ENCODE measurements at places on chromosomes 7 and 10. TPM values are rescaled to one million over a fixed set of nuclear protein-coding genes. Genes with fewer than 3 reads are reported as not detected.
A peak's percentile ranks its signal among the peaks of the same experiment; 100 is the strongest.

GRCh38 chr10:50044941-50045664 lies 22.7 kb upstream of the WASHC2A start:
- no peak for DNase-seq

- DNase-seq: no peak
Observed at GRCh38 chr7:15043931-15044330, 141.4 kb upstream of the DGKB start.

DNA sequence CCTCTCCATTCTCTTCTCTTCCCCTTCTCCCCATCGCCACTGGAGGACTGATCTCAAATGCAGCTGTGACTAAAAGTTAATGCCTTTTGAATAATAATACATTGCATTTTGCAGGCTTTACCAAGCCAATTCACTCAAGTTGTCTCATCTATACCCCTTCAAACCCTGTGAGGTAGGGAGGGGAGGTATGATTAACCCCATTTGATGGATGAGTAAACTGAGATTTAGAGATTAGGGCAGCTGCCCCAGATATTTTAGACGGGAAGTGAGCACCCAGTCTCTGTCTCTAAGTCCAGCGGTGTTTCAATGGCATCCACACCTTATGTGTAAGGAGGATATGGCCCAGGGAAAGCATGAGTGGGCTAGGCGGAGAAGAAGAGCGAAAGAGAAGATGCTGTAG lies 1.1 kb downstream of the CPA5 start:
- no peak for DNase-seq

DNA sequence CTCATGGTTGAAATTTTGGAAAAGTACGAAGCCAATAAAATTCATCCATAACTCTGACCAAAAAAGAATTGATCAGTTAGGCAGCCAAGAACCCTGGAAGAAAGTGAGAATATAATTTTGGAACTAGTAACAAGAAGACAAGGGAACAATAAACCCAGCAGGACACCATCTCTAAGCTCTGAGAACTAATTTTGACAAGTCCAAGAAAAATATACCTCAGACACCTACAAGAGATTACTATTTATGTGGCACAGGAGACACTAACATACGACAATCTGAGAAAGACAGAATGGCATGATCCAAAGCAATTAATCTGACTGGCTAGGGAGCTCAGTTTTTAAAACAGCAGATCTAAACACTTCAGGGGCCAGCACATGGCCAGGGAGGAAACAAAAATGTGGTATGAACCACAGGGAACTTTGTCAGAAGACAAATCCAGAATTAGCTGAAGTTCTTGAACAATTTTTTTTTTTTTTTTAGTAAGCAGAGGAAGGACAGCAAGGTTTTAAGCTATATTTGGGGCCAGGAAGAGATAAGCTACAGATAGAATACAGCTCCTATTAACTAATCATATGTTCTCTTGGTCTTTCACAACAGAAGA lies 38.9 kb downstream of the PARD3 start:
- DNase-seq: no peak

DNA sequence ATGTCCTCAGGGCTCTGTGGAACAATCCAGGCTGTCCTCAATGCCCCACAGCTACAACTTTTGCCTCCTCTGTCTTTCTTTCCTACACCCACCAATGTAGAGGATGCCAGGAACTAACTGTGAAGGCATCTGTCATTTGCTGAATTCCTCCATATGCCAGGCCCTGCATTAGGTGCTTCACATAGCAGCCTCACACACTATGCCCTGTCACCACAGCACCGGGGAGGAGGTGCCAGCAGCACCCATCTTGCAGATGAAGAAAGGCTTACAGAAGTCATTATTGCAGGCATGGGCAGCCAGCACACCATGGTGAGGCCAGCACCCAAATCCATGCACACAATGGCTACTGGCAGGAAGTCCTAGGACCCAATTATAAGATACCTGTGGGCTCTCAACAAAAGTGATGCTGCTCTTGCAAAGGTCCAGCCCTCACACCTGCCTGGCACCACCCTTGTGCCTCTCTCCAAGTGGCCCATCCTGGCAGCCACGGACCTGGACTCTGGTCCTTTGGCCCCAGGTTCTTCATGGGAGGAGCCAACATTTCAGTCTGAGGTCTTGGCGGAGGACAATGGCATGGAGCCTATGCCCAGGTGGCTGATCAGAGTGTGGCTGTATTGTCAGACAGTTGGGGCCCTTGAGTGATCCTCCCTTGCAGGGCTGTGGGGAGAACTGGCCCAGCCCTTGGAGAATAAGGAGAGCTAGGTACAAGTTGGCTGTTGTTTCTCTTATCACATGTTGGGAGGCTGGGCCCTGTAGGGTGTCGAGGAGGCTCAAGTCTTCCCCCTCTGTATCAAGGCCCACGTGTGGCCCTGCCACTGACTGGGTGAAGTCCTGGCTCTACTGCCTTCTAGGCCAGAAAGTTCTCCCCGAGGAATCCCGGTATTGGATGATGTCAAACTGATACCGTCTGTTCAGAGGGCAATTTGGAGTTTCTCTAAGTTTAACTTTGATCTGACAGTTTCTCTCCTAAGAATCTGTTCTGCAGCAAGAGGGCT lies 14.4 kb upstream of the MYL7 start:
- no peak for DNase-seq

- DNase-seq: peak; percentile 76
Observed at GRCh38 chr10:7424315-7424714, 13.5 kb upstream of the SFMBT2 start.

- DNase-seq: no peak
Observed at GRCh38 chr7:137476937-137477336, 133.4 kb upstream of the PTN start.

- no peak for DNase-seq
Observed at GRCh38 chr10:28849309-28849708, 172.0 kb downstream of the BAMBI start.

GRCh38 chr10:87804939-87805569 lies 13.0 kb downstream of the ATAD1 start:
- DNase-seq: no peak

- DNase-seq: no peak
Observed at GRCh38 chr10:111506266-111507034, 429.6 kb downstream of the ADRA2A start.

DNA sequence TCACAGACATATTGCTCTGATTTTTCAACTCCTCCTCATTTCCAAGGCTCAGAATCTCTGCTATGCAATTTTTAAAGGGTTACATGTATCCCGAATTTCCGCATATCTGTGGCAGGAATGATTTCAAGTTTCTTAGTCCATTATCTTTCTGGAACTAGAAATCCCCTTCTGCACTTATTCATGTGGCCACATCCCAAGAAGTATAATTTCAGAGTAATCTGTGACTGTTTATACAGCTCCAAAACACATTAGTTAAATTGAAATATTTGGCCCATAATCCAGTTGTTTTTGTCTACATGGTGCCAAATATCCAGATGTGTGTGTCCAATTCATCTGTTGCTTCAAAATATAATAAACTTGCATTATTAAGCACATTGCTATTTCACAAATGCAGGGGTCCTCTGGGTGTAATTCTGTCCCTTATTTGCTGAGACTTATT lies 271.2 kb downstream of the ARHGAP12 start:
- no peak for DNase-seq

- no peak for DNase-seq
Observed at GRCh38 chr10:84634636-84635035, 306.2 kb downstream of the CCSER2 start.

DNA sequence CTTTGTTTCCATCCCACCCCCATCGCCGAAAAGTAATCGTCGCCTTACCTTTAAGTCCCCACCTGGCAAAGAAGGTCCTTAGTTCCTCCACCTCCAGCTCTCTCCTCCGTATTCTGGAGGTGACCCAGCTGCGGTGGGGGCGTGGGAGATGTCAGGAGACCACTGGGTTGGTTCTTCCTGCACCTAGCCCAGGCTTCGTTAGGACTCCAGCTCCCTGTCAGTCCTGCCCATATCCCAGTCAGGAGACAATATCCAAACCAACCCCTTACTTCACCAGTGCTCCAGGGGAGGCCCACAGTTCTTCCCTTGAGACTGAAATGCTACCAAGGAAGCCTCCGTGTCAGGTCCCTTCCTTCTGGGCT lies 693 bp downstream of the ADIRF start:
- DNase-seq: peak; percentile 90

DNA sequence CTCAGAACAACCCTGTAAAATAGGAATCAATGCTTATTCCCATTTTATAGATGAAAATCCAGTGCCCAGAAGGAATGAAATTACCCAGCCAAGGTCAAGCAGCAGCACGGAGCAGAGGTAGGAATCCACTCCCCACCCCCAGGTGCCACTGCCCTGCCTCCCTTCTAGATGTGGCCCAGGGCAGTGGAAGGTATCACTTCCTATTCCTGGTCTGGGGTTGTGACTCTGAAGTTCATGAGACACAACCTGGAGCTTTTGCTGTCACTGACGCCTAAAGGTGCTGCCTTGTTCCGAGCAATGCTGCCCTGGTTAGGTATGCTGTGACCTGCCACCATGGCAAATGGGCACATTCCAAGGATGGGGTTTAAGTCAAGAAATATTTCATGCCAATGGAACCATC lies 53.6 kb downstream of the PIK3AP1 start:
- no peak for DNase-seq

GRCh38 chr7:195010-195829 lies 2.8 kb downstream of the FAM20C start:
- DNase-seq: no peak

DNA sequence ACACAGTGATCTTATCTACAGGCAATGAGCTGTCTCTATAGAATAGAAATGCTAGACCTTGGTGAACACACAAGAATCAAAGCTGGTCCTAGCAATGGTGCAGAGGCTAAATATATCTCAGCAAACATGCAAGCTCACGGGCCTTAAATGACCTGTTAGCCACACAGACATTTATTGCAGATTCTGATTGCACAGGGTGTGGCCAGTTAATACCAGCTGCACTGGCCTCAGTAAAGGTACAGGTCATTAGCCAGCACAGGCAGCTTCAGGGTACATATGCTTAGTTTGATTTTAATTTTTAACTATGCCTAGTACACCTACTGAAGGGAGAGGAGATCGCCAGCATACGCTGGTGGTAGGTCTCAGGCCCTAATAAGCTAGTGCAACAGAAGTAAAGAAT lies 265.4 kb upstream of the DGKB start:
- DNase-seq: no peak

- DNase-seq: no peak
Observed at GRCh38 chr7:149811221-149811620, 27.0 kb upstream of the ZNF862 start.

GRCh38 chr7:17405786-17406185 lies 107.3 kb downstream of the AHR start:
- no peak for DNase-seq

GRCh38 chr10:95462740-95463667 lies 98.2 kb downstream of the SORBS1 start:
- DNase-seq: no peak

- no peak for DNase-seq
Observed at GRCh38 chr10:83909001-83909400, 230.3 kb upstream of the GHITM start.

DNA sequence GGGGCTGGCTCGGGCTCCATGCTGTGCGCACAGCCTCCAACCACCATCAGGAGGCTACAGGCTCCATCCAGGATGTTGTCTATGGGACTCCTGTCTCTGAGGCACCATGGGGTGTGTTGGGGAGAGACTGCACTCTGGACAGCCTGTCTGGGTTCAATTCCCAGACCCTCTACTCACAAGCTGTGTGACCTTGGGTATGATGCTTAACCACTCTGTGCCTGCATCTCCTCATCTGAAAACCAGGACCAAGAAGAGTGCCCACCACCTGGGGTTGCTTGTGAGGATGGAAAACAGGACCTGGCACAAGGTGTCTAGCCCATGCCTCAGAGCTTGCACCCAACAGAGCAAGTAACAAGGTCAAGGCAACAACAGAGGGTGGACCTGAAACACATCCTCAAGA lies 109.8 kb downstream of the KCNMA1 start:
- no peak for DNase-seq

DNA sequence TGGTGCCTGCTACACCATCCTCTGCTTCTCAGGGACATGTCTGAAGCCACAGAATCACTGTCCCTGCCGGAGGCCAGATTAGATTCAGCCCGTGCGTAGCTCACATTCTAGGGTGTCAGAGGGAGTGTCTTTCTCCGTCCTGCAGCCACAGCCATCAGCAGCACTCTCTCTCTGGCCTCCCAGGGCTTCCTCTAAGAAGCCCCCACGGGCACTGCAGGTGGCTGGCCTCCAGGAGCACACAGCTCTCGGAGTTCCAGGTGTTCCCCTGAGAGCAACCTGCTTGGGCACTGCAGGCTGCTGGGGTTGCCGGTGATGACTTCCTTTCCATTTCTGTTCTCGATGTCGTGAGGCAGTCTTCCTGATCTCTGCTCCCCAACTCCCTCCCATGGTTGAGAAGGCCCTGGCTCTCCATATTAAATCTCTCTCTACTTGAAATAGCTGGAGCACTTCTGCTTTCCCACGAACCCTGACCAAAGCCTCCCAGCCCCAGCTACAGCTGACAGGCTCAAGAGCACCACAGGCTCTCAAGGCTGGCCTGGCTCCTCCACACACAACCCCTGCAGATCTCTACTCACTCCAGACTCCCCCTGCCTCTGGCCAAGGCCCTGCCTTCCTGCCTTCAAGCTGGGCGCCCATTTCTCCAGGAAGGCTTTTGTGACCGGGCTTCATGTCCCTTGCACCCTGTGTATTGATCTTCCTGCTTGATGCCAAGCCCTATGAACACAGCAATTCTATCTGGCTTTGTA lies 49.0 kb upstream of the TMEM72 start:
- peak; percentile 82 for DNase-seq

DNA sequence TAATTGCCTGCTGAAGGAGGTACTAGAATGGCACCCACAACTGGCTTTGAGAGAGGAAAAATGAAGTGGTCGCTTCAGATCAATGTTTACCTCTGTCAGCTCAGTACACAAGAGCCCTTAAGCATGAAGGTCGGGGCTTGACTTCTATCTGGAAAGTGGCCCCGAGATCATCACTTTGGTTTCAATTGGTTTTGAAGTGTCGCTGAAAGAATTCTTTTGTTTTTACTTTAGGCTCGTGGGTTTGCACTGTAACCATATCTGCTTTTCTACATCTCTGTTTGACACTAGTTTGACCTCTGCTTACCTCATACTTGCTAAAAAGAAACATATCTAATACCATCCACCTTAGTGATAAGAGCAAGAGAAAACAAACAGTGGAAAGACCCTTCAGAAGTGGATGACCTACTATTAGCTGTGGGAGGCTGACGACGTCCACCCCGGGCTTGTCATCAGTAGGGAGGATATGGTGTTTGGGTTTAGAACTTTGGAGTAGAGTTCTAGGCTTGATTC lies 361.8 kb downstream of the GATA3 start:
- no peak for DNase-seq

- DNase-seq: no peak
Observed at GRCh38 chr10:111107023-111107422, 30.2 kb downstream of the ADRA2A start.

GRCh38 chr7:77349141-77349540 lies 67.0 kb downstream of the GSAP start:
- DNase-seq: no peak

GRCh38 chr7:28920424-28920823 lies 37.7 kb downstream of the TRIL start:
- no peak for DNase-seq

RASA4B gene
- total RNA-seq: 19.6 TPM

MRPS24 gene
- 68.8 TPM for total RNA-seq

AZGP1 gene
- total RNA-seq: 2.7 TPM

RPEL1 gene
- not detected for total RNA-seq

ANXA8L1 gene
- 179 TPM for total RNA-seq

INHBA gene
- 2.2 TPM for total RNA-seq

Measured in vagina (tissue), 2 donors.